ENCODE measurements at places on chromosomes 11 and 22.

DNA sequence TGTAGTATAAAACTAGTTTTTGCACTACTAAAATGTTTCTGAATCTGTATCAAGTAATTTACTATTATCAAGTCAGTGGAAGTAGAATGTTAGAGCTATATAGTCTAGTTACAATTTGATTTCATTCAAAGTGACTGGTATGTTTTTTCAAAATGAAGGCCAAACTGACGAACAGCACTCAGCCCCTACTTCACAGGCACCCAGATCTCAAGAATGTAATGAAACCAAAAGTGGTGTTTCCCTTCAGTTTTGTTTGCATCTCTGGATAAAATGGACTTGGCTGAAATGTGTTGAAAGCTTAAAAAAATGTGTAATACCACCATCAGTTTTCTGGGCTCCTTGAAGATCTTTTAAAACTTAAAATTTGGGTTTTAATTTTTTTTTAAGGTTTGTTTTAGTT, 46.4 kb downstream of the QSER1 start:
- no peak for DNase-seq

DNA sequence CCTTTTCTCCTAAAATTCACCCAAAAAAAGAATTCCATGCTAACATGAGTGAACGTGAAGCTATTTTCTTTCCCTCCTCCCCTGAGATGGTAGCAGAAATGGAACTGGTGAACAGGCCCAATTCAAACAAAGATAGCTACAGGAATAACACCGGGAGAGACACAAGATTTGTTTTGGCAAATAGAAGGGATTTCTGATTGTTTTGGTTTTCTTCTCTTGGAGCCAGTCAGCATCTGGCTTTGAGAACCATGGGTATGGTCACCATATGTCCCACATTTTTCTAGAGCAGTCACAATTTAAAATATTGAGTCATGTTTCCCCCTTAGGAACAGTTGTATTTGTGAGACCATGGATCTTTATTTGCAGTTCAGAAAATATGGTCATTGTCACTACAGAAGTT, 214.1 kb downstream of the FAM76B start:
- DNase-seq = no peak

- no peak for DNase-seq
Observed at GRCh38 chr11:86596861-86597586, 75.4 kb downstream of the ME3 start.

- peak; percentile 20 for DNase-seq
Observed at GRCh38 chr22:33018232-33018864, 39.8 kb downstream of the SYN3 start.

- DNase-seq = no peak
Observed at GRCh38 chr11:81174646-81175330, 1558.9 kb downstream of the FAM181B start.

DNA sequence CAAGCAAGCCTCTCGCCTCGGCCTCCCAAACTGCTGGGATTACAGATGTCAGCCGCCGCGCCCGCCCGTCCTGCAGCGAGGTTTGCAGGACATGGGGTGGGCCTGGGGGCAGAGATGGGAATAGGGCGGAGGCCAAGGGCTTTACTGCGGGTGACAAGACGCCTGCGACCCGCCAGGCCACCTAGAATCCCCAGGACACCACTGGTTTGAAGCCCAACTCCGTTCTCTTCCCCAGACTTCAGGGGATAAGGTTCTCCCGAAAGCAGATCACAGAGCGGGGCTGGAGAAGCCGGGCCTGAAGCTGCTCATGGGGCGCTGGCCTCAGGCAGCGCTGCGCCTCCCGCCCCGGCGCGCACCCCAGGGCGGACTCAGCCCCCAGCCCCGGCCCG, 354 bp downstream of the POLR2L start:
- no peak for DNase-seq

GRCh38 chr11:92311616-92312449, 87.2 kb downstream of the FAT3 start:
- no peak for DNase-seq

GRCh38 chr22:36398601-36399471, 11.1 kb upstream of the MYH9 start:
- DNase-seq = no peak

- no peak for DNase-seq
Observed at GRCh38 chr11:74744277-74744676, 4.4 kb upstream of the RNF169 start.

DNA sequence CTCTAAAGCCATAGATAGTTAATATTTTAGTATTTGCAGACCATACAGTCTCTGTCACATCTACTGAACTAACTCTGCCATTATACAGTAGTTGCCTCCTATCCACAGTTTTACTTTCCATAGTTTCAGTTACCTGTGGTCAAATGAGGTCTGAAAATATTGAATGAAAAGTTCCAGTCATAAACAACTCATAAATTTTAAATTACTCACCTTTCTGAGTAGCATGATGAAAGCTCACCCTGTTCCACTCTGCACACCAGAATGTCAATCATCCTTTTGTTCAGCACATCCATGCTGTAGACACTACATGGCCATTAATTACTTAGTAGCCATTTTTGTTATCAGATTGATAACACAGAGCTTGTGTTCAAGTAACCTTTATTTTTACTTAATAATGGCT, 51.7 kb upstream of the ME3 start:
- no peak for DNase-seq

DNA sequence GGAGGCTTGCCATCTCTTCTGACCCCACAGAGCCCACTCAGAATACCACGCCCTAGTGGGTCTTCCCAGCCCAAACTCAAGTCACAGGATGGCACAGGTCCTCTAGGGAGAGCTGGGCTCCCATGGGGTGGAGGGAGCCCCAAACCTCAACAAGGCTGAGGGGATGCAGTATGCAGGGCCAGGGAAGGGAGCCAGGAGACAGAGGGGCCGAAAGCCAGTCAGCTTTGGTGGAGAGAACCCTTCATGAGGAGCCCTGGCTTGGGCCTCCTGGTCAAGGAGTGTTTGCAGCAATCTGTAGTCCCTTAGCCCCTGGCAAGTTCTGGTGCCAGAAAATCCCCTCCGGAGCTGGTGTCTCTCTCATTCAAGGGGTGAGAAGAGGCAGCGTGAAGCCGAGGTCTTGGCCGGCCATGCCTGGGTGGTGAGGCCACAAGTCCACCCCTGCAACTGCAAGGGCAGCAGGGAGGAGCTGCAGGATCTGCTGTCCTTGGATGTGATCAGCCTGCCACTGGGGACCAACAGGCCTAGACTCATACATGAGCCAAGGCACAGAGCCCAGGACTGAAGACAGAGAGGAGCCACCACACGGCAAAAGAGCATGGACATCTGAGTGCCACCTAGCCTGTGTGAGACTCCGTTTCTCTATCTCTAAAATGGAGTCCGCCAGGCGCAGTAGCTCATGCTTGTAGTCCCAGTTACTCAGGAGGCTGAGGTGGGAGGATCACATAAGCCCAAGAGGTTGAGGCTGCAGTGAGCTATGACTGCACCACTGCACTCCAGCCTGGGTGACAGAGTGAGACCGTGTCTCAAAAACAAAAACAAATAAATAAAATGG, 24.1 kb downstream of the NEAT1 start:
- DNase-seq = no peak

GRCh38 chr11:35688023-35688422, 25.4 kb downstream of the TRIM44 start:
- no peak for DNase-seq

DNA sequence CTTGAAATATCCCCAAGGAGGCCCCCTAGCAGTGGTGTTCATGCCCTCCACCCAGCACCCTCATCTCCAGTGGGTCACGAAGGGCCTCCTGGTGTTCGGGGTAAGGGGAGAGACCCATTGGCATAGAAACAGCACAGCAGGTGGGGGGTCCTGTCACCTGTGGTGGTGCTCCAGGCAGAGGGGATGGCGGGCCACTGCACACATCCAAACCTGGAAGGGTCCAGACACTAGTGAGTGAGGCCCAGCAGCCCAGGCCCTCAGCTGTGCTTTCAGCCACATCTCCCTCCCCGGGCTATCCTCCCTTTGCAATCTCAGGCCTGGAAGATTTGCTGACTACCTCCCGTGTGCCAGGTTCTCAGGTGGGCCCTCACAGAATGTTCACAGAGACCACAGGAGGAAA, 59.4 kb upstream of the LYVE1 start:
- no peak for DNase-seq

DNA sequence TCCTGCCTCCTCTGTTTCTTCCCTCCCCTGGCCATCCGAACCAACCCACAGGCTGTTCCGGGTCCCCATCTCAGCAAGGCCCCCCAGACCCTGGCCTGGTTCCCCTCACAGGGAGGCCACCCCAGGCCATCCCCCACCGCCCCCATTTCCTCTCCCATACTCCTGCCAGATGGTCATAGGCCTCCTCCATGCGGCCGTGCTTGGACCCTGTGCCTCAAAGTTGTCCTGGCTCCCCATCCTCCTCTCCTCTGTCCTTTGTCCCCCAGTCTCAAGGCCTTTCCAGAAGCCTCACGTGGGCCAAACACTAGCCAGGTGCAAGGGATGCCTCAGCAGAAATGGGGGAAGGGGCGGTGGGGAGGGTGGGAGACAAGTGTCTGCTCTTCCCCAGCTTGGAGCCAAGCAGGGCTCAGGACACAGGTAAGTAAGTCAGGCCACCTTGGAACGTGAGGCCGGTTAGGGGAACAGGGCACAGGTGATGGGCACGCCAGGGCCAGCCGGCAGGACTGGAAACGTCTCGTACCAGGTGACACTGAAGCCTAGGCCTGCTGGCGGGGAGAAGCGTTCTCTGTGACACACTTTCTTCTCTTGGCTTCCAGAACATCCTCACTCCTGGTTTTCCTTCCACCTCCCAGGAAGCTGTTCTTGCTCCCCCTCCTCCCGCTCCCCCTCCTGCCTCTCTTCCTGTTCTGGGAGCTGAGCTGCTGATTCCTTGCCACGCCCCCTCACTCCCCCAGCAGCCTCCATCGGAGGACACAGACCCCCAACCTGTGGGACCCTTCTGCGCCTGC, 31.5 kb upstream of the SLC22A12 start:
- no peak for DNase-seq

- DNase-seq = peak; percentile 66
Observed at GRCh38 chr11:118691926-118692830, 12.7 kb upstream of the TREH start.

DNA sequence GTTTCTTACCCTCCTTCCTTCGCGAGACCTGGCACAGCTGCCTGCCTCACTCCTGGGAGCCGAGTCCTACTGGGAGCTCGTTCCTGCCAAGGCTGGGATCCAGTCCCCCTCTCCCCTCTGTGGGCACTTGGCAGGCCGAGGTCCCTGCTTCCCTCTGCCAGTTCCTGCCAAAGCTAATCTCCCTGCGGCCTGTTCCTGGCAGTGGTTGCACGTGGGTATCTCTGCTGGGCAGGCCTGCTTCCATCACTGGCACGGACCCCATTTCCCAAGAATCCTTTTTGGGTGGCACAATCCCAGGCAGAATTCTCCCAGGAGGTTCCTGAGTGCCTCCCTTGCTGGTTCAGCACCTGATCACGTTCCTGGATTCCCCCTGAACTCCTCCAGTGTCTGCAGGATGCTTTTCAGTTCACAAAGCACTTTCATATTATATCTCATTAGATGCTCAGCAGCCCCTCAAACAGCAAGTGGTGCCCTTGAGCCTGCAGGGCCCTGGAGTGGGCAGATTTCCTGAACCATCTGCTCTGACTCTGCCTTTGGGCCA, 96.5 kb downstream of the RRM1 start:
- DNase-seq = no peak

DNA sequence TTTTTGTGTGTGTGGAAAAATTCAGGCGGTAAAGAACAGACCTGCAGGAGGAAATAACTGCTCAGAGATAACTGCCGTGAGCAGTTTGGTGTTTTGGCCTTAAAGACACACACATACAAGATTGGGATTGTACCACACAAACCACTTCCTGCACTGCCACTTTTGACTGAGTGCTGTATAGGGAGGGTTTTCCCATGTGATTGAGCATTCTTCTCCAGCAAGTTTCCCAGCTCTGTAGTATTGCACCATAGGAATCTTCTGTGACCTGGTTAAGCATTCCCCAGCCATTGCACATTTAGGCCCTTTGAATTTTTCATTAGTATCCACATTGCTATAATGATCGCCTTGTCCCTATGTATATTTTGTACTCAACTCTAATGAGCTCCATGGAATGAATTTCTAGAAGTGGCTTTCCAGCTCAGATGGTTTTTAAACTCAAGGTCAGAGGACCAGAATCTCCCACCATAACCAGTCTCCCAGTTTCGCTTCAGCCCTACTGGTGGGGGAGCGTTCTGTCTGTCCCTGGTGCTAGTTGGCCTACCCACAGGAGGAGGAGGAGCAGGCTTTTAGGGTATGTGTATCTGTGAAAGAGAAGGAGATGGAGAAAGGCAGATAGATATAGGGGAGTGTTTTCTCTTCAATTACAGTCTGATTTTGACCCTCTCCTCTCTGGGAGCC, 9.3 kb downstream of the CD82 start:
- no peak for DNase-seq

GRCh38 chr22:28105988-28106387, 186.9 kb upstream of the PITPNB start:
- no peak for DNase-seq

- DNase-seq = no peak
Observed at GRCh38 chr11:9672288-9672916, 8.5 kb downstream of the SWAP70 start.

- DNase-seq = no peak
Observed at GRCh38 chr11:26839911-26840698, 118.2 kb upstream of the SLC5A12 start.

DNA sequence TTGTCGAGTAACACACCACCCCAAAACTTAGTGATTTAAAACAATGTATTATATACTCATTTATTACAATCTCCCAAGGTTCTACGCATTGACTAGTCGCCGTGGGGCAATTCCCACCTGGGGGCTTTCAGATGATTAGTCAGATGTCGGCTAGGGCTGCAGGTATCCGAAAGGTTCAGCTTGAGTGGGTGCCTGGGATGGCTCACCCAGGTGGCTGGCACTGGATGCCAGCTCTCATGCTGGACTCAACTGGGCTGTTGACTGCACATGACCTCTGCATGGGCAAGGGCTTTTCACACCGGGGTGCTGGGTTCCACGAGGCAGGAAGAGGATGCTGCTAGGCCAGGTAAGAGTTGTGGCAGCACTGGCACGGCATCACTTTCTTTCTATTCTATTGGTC, 21.9 kb upstream of the MICAL2 start:
- DNase-seq = no peak

GRCh38 chr22:19715188-19715930, 1.1 kb downstream of the SEPTIN5 start:
- DNase-seq = no peak

GRCh38 chr22:42785706-42786499, 65.2 kb upstream of the A4GALT start:
- DNase-seq = no peak

DNA sequence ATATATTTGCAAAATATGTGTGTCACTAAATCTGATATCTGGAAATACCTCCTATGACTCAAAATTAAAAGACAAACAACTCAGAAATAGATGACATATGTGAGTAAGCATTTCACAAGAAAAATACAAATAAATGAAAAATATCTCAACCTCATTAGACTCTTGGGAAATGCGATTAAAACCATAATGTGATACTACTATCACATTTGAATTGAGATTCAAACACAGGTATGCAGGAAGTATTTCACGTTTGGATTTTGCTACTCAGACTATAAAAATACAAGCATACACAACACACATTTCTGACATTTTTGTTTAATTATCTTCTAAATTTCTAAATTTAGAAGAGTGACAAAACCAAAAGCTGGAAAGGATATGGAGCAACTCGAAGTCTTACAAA, 811.9 kb upstream of the LRRC4C start:
- DNase-seq = no peak

Data from activated CD4-positive, alpha-beta T cell treated with anti-CD3 and anti-CD28 coated beads, Interleukin-2, amount 50 U/mL, for 1 hour (primary cell).